ENCODE measurements at places on chromosomes 12 and 14.

DNA sequence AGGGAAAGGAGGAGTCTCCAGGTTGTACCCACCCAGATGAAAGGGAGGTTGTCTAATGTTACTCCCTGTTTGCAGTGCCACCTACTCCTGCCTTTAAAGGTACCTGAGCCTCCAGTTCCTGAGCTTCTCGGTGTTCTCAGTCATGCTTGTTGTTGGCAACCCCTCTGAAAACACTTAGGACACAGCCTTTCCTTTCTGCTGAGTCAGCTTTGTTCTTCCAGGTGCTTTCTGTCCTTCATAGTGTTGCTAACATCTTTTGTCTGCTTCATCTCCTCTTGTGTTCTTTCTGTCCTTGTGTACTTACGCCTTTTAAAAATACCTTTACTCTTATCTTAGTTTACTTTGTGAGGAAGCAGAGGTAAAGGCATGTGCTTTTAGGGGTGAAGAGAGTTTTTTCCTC, 97.0 kb upstream of the NEDD1 start:
- DNase-seq, result no peak

DNA sequence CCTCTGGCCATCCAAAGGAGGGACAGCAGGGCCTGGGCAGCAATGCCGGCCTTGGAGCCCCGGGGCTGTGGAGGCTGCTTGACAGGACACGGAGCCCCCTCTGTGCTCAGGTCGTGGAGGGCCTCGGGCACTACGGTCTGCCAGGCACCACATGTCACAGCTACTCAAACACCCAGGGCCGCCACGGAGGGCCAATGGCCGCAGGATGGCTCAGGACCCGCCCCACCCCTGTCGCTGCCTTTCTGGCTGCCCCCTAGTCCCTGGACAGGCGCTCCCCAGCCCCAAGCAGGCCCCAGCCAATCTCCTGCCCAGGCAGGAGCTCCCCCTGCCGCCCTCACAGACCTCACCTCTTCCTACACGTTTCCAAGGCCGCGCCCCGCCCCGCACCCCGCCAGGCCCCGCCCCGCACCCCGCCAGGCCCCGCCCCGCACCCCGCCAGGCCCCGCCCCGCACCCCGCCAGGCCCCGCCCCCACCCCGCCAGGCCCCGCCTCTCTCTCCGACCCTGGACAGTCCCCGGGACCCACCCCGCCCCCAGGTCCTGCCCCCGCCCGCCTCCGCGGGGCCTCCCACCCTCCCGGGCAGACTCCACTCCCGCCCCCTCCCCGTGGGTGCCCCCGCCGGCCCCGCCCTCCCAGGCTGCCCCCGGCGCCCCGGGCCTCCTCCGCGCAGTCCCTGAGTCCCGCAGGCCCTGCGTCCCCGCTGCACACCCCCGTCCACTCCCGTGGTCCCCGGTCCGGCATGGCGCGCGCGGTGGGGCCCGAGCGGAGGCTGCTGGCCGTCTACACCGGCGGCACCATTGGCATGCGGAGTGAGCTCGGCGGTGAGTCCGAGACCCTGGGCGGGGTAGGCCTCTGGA, at the start of gene ASPG:
Gene ASPG (plus strand): TSS at position 669 of the 857 bp plus-strand sequence. CDS start 71 bp downstream, at position 740.
- no peak for DNase-seq

DNA sequence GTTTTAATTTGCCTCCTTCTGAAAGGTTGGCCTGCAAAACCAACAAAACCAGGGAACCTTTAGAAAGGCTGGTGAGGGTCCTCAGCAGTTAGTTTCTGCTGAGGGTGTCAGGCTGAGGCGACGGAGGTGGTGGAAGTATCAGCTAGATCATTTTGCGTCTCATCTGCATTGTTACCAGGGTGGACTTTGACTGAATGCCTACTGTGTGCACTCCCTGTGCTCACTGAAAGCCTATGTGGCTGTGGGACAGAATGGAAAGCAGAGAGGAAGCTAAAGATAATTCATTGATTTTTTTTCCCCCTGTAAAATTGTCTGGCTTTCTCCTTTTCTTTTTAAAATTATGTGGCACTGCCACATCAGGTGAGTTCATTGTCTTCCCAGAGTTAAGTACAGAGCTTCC, 68.4 kb upstream of the SRSF5 start:
- DNase-seq, result no peak

GRCh38 chr12:76346798-76347420, 1.3 kb downstream of the BBS10 start:
- DNase-seq, result peak; percentile 55

- DNase-seq, result no peak
Observed at GRCh38 chr12:101068836-101069235, 141.2 kb downstream of the SLC5A8 start.

- no peak for DNase-seq
Observed at GRCh38 chr12:4763549-4763948, 43.3 kb downstream of the GALNT8 start.

GRCh38 chr12:14416658-14417057, 51.2 kb downstream of the ATF7IP start:
- peak; percentile 56 for DNase-seq

DNA sequence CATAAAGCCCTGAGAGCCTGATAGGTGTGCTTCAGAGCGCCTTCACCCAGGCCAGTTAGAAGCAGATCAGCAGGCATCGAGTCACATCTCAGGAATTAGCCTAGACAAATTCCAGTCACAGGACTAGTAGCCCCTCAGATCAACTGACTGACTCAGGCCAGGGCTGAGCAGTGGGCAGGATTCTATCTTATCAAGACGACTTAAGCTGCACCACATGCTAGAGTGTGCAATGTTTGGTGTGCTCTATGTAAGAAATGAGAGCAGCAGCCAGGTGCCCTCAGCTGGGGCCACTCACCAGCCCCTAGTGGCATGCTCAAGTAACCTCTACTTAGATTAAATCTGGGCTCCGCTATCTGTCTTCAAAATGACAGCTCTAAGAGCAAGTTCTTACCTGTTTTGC, 19.7 kb upstream of the NGB start:
- DNase-seq, result peak; percentile 12

DNA sequence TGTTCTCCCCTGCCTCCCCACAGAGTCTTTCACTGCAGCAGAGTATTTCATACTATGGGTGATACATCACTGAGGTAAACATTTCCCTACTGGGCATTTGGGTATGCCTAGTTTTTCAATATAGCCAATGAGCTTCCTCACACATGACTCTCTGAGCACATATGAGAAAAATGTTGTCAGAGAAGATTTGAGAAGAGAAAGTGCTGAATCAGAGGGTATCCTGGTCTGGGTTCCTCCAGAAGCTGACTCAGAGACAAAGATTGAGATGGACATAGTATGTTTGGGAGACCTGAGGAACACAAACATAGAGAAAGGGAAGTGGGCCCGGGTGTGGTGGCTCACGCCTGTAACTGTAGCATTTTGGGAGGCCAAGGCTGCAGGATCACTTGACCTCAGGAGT, 12.6 kb downstream of the SLC8B1 start:
- DNase-seq, result peak; percentile 82

DNA sequence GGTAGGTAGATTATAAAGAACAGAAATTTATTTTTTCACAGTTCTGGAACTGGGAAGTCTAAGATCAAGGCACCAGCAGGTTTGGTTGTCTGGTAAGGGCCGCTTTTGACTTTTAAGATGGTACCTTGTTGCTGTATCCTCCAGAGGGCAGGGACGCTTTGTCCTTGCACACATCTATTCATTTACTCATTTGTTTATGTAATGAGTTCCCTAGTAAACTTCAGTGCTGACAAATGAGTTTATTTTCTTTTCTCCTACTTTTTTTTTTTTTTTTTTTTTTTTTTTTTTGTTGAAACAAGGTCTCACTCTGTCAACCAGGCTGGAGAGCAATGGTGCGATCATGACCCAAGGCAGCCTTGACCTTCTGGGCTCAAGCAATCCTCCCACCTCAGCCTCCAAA, 195.7 kb downstream of the FBXL14 start:
- no peak for DNase-seq

GRCh38 chr14:61322011-61322798, 826 bp downstream of the PRKCH start:
- DNase-seq, result peak; percentile 89

DNA sequence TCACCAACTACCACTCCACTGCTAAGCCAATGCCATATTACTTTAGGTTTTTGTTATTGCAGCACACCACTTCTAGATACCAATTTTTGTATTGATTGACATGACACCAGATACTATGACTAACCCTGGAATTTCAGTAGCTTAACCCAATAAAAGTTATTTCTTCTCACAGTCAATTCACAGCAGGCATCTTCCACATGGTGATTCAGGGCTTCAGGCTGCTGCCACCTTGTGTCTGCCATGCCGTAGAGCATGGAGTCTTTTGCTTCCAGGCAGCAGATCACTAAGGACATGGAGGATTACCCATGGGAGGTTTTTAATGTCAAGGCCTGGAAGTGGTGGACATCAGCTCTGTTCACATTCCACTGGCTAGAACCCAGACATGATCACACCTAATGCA, 56.4 kb upstream of the LTA4H start:
- peak; percentile 69 for DNase-seq
